ENCODE measurements at places on chromosomes 7 and 10.

DNA sequence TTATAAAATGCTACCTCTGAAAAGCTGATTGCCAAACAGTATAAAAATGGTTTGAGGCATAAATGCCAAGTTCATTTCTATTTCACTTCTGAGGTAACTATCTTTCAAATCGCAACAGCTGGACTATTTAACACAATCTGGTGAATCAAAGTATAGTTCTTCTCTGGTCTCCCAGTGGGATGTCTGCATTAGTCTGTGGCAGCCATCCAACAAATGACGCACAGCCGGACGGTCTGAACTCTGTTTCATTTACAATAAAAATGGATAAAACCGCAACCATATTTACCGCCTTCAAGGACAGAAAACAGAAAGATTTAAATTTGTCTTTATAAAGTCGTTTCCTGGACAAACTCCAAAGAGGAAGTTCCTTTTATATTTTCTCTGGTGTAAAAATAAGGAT, 41.9 kb downstream of the ENO4 start:
- no peak for DNase-seq

- DNase-seq = no peak
Observed at GRCh38 chr10:4018054-4018511, 233.1 kb upstream of the KLF6 start.

DNA sequence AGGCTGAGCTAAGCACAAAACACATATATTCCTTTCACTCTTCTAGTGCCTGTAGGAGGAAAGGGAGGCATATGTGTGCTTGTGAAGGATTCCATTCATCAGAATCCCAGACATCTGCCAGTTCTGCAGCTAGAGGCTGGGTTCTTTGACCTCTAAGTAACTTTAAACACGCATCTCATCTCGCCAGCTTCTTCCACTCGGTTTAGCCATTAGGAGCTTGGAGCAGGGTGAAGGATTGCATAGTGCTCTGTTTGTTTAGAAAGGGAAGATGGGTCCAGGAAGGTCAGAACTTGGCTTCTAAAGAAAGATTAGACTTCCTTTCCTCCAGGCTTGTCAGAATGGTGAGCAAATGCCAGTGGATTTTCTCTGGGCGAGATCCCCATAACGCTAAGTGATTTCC, 43.6 kb downstream of the HK1 start:
- DNase-seq = no peak

- DNase-seq = no peak
Observed at GRCh38 chr7:158112571-158113320, 474.9 kb downstream of the PTPRN2 start.

GRCh38 chr7:116578526-116578925, 53.7 kb downstream of the CAV1 start:
- no peak for DNase-seq

DNA sequence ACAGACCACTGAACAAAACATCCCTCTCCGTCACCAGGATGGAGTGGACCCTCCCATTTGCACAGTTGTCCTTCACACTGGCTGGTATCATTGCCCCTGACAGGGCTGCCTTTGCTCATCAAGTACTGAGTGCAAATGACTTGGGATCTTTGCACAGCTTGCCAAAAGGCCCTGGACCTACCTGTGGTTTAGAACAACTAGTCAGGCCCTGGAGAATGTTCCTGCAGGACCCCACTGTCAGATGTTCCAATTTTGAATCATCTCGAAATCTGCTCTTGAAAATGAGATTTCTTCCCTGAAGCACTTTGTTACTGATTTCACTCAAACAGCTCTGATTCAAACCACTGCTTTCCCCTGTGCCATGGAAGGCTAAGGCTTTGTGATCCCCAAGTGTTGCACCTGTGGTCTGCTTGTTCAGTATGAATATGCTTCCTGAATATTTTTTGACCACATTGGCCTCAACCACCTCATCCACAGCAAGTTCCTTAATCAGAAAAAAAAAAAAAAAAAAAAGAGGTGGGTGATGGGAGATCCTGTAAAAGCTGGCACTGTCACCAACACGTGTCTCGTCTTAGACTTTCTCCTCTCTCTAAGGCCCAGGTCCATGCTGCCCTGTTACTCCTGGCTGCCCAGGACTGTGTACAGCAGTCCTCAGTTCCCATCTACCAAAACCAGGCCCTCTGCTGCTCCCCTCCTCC, 2.7 kb upstream of the AOAH start:
- no peak for DNase-seq

DNA sequence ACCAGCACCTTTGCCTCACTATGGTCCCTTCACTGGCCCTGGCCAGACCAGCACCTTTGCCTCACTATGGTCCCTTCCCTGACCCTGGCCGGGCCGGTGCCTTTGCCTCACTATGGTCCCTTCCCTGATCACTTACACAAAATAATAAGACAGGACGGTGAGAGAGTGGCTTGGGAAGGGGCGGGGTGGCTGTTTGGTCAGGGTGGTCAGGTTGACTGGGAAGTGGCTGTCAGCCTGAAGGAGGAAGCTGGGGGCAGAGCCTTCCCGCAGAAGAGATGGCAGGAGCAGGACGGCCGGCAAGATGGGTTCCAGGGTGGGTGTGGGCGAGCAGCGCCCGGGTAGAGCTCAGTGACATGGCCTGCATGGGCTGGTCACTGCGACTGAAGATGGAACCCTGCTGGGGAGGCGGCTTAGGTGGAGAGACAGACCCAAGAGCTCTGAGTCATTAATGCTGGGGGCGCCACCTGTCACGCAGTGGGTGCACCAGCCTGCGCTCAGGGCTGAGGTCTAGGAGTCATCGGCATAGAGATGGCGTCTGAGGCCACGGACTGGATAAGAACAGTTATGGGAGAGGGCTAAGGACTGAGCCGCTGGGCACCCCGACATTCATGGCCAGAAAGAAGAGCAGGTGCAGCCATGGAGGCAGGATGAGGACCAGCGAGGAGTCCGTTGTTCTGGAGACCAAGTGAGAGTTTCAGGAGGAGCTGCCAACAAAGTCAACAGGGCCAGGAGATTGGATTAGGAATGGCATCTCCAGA, 91.8 kb downstream of the CHST15 start:
- no peak for DNase-seq

- DNase-seq = no peak
Observed at GRCh38 chr10:5560142-5560816, 35.5 kb downstream of the CALML3 start.

- no peak for DNase-seq
Observed at GRCh38 chr10:43754569-43755260, 106.0 kb upstream of the ZNF32 start.

Data from hematopoietic multipotent progenitor cell treated with erythropoietin and hydrocortisone succinate and interleukin-3 and kit ligand, for 17 days (in vitro differentiated cells).